ENCODE measurements at places on chromosomes 2 and 18. TPM values are rescaled to one million over a fixed set of nuclear protein-coding genes. Genes with fewer than 3 reads are reported as not detected.
A peak's percentile ranks its signal among the peaks of the same experiment; 100 is the strongest.

- no peak for DNase-seq
Measured at GRCh38 chr2:71559828-71560637, 106.7 kb downstream of the DYSF start.

XDH gene
- not detected for total RNA-seq

DNA sequence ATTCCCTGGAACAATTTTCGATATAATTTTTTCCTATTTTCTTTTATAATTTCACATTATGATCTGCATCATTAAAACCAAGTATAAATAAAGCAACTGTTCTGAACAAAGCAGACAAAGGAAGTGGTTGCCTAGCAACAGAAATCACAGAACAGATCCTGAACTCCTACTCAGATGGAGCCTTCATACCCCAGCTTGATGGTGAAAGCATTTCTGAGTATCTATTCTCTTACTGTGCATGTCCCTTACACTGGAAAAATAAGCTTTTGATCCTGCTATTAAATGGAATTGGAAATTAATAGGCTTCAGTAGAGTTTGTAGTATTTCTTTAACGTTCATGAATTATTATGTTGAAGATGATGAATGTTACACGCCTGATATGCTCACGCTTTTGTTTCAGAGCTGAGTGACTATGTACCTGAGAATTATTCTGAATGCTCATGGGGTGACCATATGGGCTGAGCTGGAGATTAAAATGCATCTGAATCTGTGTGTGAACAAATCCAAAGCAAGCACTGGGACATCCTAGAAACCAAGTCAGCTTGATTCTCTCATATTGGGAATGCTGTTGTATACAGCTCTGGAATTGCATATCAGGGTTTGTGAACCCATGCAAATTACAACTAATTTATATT, 254.0 kb downstream of the KCNJ3 start:
- DNase-seq, result no peak

DNA sequence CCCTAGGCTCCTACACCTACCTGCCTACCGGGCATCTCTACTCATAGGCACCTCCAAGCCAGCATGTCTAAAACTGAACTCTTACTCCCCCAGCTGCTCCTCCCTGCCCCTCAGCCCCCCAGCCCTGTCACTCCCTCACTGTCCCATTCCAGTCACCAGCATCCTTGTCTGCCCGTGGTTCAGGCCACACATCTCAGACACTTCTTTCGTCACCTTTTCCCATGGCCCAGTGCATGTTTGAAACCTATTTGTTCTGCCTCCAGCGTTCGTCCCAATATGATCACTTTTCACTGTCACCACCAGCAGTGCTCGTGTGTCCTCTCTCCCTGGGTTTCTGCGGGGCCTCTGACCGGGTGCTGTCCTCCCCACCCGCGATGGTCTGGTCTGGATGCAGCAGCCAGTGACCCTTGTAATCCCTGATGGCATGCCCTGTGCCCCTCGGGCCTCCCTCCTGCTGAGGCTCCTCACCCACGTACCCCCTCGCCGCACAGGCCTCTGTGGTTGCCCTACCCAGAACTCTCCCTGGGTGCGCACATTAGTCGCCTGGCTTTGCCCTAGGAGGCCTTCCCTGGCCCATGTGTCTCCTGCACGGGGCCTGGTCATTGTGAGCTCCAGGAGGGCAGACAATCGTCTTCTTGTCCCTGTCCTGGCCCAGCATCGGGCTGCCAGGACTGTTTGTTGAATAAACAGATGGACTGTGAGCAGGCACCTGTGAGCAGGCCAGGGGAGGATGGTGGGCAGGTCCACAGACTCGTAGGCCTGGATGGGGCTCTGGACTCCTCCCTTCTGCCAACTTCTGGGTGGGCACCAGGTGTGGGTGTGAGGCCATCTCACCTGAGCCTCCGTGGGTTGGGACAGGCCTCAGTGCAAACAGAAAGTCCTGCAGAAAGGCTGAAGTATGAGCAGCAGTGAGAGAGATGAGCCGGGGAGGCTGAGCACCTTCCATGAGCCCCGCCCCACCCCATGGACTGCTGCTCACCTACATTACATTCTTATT, 15.5 kb downstream of the LDLRAD4 start:
- DNase-seq, result no peak

GRCh38 chr2:8469709-8470493, 212.0 kb upstream of the ID2 start:
- no peak for DNase-seq

APCDD1 gene
- 0.21 TPM for total RNA-seq

DNA sequence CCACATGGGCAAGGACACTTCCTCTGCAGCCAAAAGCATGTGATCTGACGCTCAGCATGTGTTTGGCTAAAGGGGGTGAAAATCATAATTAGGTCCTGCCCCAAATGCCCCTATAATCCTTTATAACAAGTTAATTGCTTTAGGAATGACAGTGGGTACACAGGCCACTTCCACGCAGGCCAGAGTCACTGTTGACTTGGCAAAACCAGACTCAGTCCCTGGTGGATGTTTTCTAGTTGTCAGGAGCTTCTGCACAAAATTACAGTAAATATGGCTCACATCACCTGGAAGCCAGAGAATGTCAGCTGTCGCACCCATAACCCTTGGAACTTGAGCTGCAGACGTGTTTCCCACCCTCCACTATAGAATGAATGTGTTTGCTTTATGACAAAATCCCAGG, 13.3 kb upstream of the PXDN start:
- no peak for DNase-seq

NAB1 gene
- total RNA-seq, result 27.0 TPM

DNA sequence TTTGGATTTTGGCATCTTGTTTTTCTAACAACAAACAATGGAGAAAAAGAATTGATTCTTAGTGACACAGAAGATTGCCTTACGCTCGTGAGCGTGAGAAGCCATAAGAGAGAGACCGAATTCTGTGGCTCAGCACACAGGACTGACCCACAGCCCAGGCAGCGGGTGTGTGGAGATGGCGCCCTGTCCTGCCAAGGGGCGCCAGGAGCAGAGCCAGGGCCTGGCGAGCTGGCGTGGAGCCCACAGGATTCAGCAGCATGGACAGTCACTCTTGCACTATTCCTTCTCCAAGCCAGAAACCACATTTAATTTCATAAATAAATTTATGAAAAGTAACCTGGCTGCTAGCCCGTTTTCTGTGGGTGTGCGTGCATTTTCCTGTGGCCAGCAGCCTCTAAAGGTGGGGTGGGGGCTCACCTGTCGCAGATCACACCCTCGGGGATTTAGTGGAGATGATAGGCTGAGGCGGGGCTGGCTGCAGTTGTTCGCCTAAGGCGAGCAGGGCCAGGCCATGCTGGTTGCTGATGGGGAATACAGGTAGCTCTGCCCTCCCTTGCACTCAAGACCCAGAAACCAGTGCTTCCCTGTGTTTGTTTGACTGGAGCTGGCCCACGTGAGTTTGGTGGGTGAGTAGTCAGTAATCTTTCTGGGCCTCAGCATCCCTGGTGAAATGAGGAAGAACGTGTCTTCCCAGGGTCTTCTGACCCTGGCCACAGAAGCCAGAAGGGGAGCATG, 46.2 kb downstream of the FAM168B start:
- DNase-seq, result no peak

CAPN14 gene
- total RNA-seq, result 0.24 TPM

GRCh38 chr2:41723526-41723925, 324.3 kb upstream of the PKDCC start:
- no peak for DNase-seq

- DNase-seq, result peak; percentile 49
Measured at GRCh38 chr2:26346454-26347053, at the start of gene ADGRF3. Gene ADGRF3, minus strand, starts transcription at chr2:26346789. Its CDS starts 555 bp downstream, at chr2:26346234.

All from activated T-cell treated with anti-CD3 and anti-CD28 coated beads, Interleukin-2, amount 50 U/mL, for 4 hours (primary cell).